Hematopoietic multipotent progenitor cell treated with erythropoietin and hydrocortisone succinate and interleukin-3 and kit ligand, for 15 days (in vitro differentiated cells): ENCODE measurements at places on chromosomes 1 and 21.

- no peak for DNase-seq
These were observed 165.3 kb downstream of the FASLG start for GRCh38 chr1:172824209-172824608.

DNA sequence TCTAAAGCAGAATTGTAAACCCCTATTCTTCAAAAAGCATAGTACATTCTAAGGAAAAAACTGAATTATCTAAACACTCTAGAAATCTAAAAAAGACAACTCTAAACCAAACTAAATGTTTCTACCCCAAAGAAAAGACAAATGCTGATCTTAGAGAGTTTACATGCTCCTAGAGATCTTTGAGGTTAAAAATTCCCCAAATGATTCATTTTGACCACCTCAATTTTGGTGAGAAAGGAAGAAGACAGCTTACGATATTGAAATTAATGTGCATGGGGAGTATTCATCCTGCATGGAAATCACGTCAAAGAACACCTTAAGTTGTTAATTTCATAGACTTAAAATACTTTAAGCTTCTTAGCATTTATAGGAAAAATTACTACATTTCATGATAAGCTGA lies 377.8 kb upstream of the RUNX1 start:
- no peak for DNase-seq

- DNase-seq = no peak
These were observed 37.0 kb upstream of the EPS15 start for GRCh38 chr1:51555866-51556619.

- DNase-seq = no peak
These were observed 32.2 kb downstream of the TFAP2E start for GRCh38 chr1:35605071-35605866.

GRCh38 chr21:44301961-44302406 lies 2.1 kb downstream of the PFKL start:
- no peak for DNase-seq

DNA sequence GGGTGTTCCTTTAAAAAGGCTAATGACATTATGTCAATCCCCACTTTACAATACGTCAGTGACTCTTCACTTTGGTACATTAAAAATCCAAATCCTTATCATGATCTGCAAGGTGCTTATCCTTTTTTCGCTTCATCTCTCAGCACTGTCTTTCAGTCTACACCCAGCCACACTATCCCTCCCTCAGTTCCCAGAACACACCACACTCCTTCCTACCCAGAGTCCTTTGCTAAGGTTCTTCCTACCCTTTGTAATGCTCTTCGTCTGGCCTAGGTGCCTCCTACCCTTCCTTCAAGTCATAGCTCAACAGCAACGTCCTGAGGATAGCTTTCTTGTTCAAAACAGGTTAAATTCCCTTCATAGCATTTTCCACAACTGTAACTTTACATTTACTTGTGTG lies 152.6 kb downstream of the RERE start:
- DNase-seq = no peak
